Stimulated activated CD4-positive, alpha-beta T cell treated with anti-CD3 and anti-CD28 coated beads, TNF-alpha, amount 100 ng/mL, for 24 hours (primary cell): ENCODE measurements at places on chromosomes 11 and 22.

GRCh38 chr22:49667236-49667635 lies 160.4 kb downstream of the BRD1 start:
- DNase-seq: no peak

DNA sequence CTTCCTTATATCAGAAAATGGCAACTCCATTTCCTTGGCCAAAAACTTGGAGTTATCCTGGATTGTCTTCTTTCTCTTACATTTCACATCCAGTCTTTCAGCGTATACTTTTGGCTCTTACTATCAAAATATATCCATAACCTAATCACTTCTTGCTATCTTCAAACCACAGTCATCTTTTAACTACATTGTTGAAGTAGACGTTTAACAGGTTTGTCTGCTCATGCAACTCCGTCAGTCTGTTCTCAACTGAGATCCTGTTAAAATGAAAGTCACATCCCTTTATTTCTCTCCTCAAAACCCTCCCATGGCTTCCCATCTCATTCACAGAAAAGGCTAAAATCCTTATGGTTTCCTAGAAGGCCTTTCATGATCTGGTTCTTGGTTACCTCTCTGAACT lies 41.9 kb downstream of the UVRAG start:
- no peak for DNase-seq

DNA sequence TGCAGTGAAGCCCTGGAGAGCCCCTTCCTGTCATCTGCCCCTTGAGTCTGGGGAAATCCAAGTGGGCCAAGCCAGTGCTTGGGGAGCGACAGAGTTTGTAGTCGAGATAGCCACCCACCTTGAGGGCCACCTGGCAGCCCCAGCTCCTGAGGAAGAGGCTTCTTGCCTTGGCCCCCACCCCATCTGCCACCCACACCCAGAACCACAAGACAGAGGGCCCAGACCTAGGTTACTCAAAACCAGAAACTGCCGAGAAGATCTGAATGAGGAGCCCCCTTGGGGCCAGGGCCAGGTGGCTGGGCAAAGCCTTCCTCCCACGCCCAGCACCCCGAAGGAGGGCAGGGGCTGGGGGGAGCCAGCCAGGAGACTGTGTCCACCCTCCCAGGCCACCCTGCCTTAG lies 18.8 kb upstream of the PRR5 start:
- no peak for DNase-seq

- DNase-seq: no peak
These were observed 517.7 kb downstream of the ETS1 start for GRCh38 chr11:128069665-128070064.

- DNase-seq: no peak
These were observed 18.4 kb downstream of the FDX1 start for GRCh38 chr11:110447897-110448745.

DNA sequence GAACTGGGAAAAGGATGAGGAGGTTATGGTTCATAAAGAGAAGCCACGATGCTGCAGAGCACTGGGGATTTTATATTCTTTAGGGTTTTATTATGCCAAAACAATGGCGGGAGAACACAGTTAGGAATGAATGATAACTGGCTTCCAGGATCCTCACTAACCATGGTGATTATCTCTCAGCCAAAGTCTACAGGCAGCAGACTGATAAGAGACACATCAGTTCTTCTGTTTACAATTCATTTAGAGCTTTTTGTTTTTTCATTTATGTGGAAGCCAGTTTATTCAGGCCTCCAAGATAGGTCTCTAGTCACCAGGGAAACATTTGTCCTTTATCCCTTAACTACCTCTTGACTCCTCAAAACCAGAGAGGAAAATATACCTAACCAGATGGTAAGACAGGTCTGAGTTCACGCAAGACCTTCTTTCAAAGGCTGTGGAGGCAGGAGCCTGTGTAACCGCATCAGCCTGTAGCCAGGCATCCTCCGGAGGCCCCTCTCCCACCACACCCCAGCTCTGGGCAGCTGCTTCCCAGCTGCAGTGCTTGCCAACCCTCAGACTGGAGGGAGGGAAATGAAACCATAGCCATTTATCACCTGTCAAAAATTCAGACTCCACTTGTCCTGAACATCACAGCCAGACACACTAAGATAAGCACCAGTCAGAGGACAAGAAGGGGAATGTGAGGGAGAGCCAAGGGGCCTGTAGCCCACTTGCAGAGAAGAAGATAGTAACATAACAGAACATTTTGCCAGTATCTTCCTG lies 57.2 kb upstream of the FAM181B start:
- no peak for DNase-seq

DNA sequence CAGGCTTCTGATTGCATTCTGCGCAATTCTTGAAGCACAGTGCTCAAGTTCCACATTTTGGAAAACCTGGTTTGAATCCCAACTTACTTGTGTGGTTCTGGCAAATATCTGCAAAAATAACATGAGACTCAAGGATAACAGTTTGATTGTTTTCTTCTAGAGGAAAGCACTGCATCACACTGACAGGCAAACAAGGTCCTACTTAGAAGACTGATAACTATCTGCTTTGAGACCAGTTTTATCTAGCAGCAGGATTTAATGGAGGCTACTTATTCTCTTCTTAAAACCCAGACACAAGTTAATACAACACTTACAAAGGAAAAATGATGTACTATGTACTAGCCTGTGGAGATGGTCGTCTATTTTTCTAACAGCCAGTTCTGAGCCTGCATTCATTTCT lies 41.4 kb downstream of the RIC3 start:
- DNase-seq: no peak

- DNase-seq: no peak
These were observed 404.6 kb downstream of the OPCML start for GRCh38 chr11:133127741-133128140.

DNA sequence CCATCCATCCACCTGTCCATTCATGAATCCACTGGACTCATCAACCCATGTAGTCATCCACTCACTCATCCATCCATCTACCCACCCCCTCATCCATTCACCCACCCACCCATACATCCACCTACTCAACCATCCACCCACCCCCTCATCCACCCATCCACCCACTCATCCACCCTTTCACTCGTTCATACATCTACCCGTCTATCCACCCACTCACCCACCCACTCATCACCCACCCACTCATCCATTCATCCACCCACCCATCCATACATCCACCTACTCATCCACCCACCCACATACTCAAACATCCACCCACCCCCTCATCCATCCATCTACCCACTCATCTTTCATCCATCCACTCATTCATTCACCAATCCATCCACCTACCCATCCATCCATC lies 37.7 kb downstream of the RTL6 start:
- DNase-seq: no peak

GRCh38 chr11:86666193-86666592 lies 6.2 kb downstream of the ME3 start:
- DNase-seq: no peak

GRCh38 chr11:74755395-74755995 lies 6.8 kb downstream of the RNF169 start:
- DNase-seq: no peak

GRCh38 chr11:18776324-18776723 lies 15.3 kb downstream of the PTPN5 start:
- DNase-seq: no peak

GRCh38 chr11:26929806-26930517 lies 64.0 kb upstream of the FIBIN start:
- no peak for DNase-seq

DNA sequence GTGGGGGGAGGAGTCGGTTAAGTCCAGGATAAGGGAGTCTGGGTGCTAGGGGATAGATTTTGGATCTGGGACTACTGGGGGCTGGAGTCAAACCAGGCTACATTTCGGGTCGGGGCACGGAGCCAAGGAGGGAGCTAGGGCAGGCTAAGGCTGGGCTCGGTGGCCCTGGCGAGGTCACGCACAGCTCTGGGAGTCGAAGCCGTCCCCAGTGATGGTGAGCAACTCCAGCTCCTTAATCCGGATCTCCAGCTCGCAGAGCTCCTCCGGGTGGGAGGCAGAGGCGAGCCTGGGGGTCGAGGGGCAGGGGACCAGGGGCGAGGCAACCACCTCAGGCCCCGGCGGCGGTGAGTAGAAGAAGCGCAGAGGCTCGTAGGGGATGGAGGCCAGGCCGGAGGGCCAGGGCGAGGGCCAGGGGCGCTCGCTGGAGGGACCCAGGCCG lies 544 bp downstream of the C11orf91 start:
- no peak for DNase-seq

- no peak for DNase-seq
These were observed 379.1 kb upstream of the B3GAT1 start for GRCh38 chr11:134791102-134791501.

- peak; percentile 47 for DNase-seq
These were observed 16.0 kb downstream of the PIM3 start for GRCh38 chr22:49976439-49977175.

- no peak for DNase-seq
These were observed 50.7 kb upstream of the SPATA19 start for GRCh38 chr11:133896028-133896427.

DNA sequence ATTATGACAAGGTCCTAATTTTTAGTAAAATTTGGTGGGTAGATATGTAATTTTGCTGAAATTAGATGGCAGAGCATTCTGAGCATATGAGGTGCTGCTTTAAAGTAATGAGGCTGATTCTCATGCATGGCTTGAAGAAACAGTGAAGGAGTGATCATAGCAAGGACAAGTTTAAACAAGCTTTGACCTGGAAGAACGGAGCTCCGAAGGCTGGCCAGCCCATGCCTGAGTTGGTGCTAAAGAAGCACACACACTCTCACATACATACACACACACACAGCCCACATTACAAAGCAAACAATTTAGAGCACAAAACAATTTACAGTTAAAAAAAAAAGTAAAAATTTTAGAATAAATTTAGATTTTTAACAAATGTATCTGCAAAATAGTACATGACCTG lies 150.7 kb downstream of the DCDC1 start:
- no peak for DNase-seq

DNA sequence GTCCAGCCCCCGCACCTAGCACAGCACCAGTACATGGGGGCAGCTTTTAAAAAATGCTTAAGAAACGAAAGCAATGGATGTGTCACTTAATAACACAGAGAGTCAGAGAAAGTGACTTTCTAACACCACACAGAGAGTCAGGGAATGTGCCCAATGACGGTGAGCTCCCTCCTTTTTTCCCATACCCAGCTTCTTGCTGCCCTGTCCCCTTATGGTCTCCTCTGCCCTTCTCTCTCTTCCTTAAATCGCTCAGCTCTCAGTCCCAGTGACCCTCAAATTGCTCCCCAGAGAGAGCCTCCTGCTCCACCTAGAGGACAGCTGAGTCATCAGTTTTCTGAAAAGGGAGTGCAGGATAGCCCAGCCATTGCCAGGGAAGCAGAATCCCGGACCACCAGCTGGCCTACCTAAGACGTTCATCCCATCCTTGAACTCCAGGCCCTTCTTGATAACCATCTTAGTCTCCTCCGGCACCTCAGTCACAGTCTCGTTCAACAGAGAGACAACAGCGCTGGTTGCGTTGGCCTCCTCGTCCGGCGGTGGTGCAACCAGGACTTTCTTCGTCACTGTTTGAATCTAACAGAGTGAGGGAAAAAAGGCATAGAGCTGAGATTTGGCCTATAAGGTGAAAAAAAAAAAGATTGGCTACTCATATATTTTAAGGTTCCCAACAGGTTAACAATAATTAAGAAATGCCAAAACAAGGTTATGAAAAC lies 113.5 kb downstream of the SLC1A2 start:
- no peak for DNase-seq

DNA sequence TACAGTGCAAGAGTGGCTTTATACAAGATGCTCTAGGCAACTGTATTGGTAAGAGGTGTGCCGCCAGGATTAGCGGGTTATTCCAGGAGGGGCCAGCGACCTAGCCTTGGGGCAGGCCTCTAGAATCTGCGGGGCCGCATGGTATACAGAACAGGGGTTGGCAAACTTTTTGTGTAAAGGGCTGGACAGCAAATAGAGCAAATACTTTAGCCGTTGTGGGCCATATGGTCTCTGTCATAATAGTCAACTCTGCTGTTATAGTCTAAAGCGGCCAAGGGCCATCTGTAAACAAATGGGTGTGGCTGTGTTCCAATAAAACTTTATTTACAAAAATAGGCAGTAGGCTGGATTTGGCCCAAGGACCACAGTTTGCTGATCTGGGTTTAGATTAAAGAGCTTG lies 32.6 kb downstream of the FBLN1 start:
- no peak for DNase-seq

DNA sequence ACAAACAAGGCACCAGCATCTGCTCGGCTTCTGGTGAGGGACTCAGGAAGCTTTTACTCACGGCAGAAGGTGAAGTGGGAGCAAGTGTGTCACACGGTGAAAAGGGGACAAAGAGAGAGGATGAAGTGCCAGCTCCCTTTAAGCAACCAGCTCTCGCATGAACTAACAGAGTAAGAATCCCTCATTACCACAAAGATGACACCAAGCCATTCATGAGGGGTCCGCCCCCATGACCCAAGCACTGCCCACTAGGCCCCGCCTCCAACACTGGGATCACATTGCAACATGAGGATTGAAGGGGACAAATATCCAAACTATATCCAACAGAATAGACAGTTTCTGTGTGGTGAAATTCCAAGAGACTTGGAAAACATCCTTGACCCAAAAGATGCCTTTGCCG lies 198.2 kb upstream of the POU2AF2 start:
- no peak for DNase-seq

DNA sequence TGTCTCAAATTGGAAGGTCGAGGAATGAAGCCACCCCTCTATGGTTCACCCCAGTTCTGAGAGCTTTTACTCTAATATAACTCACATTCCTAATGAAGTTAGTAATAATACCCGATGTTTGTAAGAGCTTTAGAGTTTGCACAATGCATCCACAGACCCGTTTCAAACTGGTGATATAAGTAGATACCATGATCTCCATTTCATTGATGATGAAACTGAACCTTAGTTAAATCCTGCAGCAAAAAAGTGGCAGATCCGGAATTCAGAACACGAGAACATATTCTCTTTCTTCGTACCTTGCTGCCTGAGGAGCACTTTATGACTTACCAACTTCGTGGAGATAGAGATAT lies 757 bp upstream of the RBFOX2 start:
- no peak for DNase-seq

- no peak for DNase-seq
These were observed 77.7 kb downstream of the BARX2 start for GRCh38 chr11:129453293-129453721.
